ENCODE measurements at places on chromosomes 5 and 9. TPM values are rescaled to one million over a fixed set of nuclear protein-coding genes. Genes with fewer than 3 reads are reported as not detected.

DNA sequence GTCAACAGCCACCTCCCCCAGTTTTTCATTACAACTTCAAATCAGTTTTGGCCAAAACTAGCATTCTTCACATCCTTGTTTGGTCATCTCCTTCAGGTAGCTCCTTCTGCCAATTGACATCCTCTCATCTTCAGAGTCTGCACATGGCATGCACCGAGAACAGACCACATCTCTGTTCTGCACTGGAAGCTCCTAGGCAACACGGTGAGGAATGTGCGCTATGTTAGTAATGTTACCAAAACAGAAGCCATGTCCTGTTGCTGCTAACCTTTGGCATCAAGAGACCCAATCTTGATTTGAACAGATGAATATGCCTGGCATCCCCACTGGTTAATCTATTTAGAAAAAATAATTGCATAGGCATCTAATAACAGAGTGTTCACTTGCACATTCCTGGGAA is 5.1 kb upstream of the HK3 start:
- H3K4me3 ChIP-seq: no peak overlapping the region
- DNase-seq: no peak
- no peaks in the 10 kb centered on the region for H3K4me1 ChIP-seq
- no peaks in the 10 kb centered on the region for H3K27me3 ChIP-seq
- no peak overlapping the region for H3K27ac ChIP-seq
- peaks cover 71% of the 10 kb centered on the region for H3K36me3 ChIP-seq

RNF44 gene
- 40.3 TPM for total RNA-seq

GRCh38 chr5:116291271-116291670 is 206.4 kb downstream of the COMMD10 start:
- H3K27ac ChIP-seq: no peak overlapping the region
- H3K4me1 ChIP-seq: no peaks in the 10 kb centered on the region
- peaks cover 8% of the 10 kb centered on the region for H3K36me3 ChIP-seq
- no peak for DNase-seq
- no peaks in the 10 kb centered on the region for H3K27me3 ChIP-seq

DNA sequence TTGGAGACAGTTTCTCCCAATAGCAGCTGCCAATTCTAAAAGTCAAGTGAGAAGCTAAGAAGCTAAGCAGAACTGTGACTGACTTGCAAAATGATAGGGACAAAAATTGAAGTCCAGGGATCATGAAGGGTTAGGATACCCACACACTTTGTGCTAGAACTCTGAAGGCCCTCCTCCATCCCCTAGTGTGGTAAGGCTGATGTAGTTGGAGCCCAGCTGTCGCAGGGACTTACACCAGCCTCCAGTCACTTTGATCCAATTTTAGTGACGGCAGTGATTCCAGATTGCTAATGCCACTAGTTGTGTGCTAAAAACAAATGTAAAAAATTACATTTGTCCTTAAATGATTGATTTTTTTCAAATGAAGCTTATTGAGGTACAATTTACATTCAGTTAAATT is 742.7 kb upstream of the ZNF608 start:
- no peak overlapping the region for H3K27ac ChIP-seq
- no peak overlapping the region for H3K4me3 ChIP-seq
- DNase-seq: no peak
- peaks cover 8% of the 10 kb centered on the region for H3K4me1 ChIP-seq
- H3K27me3 ChIP-seq: no peaks in the 10 kb centered on the region

DNA sequence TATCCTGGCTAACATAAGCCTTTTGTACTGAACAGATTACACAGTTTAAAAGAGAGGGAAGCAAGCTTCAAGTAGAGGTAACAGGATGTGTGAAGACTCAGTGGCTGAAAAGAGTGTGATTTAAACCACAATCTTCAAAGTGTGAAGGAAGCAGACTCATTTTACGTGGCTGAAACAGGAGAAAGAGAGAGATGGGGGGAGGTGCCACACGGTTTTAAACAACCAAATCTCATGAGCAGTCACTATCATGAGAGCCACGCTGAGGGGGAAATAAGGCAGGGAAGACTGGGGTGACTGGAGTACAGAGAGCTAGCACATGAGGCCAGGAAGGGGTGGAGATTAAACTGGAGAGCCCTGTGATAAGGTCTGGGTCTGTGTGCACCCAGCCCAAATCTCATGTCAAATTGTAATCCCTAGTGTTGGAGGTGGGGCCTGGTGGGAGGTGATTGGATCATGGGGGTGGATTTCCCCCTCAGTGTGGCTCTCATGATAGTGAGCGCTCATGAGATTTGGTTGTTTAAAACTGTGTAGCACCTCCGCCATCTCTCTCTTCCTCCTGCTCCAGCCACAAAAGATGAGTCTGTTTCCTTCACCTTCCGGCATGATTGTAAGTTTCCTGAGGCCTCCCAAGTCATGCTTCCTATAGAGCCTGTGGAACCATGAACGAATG is 318.6 kb upstream of the CD180 start:
- no peak overlapping the region for H3K4me3 ChIP-seq
- no peaks in the 10 kb centered on the region for H3K4me1 ChIP-seq
- no peaks in the 10 kb centered on the region for H3K27me3 ChIP-seq
- no peaks in the 10 kb centered on the region for H3K36me3 ChIP-seq
- DNase-seq: no peak
- H3K27ac ChIP-seq: no peak overlapping the region

DNA sequence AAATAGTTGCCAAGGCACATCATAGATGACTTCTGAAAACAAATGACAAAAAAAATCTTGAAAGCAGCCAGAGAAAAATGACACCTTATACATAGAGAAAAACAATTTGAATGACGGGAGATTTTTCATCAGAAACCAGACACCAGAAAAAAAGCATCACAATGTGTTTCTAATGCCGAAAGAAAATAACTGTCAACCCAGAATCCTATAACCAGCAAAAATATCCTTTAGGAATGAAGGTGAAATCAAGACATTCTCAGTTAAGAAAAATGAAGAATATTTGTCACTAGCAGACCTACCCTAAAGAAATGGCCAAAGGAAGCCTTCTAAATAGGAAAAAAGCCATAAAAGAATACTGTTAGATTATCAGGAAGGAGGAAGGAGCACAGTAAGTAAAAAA is 54.0 kb downstream of the SPTLC1 start:
- no peak for DNase-seq
- no peak overlapping the region for H3K27ac ChIP-seq
- peaks cover 81% of the 10 kb centered on the region for H3K36me3 ChIP-seq
- H3K27me3 ChIP-seq: no peaks in the 10 kb centered on the region
- no peak overlapping the region for H3K4me3 ChIP-seq

SLC34A1 gene
- not detected for total RNA-seq

PTPN3 gene
- total RNA-seq: 4.7 TPM

MTAP gene
- 1.2 TPM for total RNA-seq

PCDHA1 gene
- not detected for total RNA-seq

- no peaks in the 10 kb centered on the region for H3K4me1 ChIP-seq
- no peak for DNase-seq
- no peaks in the 10 kb centered on the region for H3K27me3 ChIP-seq
- no peak overlapping the region for H3K4me3 ChIP-seq
- no peak overlapping the region for H3K27ac ChIP-seq
- H3K36me3 ChIP-seq: no peaks in the 10 kb centered on the region
Measured at GRCh38 chr5:171367424-171368370, 20.0 kb upstream of the NPM1 start.

LRRTM2 gene
- not detected for total RNA-seq

DNA sequence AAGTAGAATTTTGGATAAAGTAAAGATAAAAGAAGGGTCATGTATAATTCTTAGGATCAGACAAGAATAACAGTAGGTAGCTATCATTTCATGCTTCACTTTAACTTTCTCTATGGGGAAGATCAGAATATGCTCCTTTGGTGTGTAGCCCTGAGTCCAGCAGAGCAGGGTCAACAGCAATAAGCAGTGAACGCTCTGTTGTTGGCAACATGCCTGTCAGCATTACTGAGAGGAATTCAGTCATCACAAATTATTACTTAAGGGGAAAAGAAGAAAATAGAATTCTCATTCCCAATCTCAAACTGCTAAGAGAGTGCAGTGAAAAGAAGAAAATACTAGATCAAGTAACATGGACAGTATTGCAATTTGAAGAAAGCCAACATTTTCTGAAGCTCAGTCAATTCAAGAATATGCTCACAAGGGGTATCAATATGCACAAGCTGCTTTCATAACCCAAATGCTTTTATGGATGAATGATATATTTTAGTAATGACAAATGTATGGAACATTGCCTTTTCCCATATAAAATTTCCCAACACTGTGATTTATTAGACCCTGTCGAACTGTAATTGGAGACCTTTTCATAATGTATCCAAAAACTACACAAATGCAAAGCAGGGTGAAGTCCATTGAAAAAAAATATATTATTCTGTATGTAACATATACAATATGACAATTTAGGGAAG is 1359.4 kb downstream of the EFNA5 start:
- no peak overlapping the region for H3K27ac ChIP-seq
- H3K27me3 ChIP-seq: no peaks in the 10 kb centered on the region
- no peaks in the 10 kb centered on the region for H3K36me3 ChIP-seq

- H3K36me3 ChIP-seq: no peaks in the 10 kb centered on the region
- no peak for DNase-seq
- no peaks in the 10 kb centered on the region for H3K4me1 ChIP-seq
- H3K27me3 ChIP-seq: no peaks in the 10 kb centered on the region
- H3K27ac ChIP-seq: no peak overlapping the region
Measured at GRCh38 chr9:3337515-3338225, 188.1 kb downstream of the RFX3 start.

DNA sequence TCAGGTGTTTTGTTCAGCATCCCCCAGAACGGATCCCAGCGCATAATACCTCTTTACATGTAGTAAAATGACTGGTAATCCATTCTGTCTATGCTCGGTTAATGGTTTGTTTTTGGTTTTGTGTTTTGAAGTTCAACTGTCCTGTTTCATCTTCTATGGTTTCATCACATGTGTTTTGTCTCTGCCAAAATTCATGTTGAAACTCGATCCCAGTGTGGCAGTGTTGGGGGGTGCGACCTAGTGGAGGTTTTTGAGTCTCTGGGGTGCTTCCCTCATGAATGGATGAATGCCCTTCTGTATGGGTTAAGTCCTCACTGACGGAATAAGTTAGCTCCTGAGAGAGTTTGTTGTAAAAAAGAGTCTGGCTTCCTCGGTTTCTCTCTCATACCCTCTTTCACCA is 317.4 kb downstream of the KDM4C start:
- no peak overlapping the region for H3K4me3 ChIP-seq
- H3K27me3 ChIP-seq: no peaks in the 10 kb centered on the region
- H3K27ac ChIP-seq: no peak overlapping the region
- DNase-seq: no peak
- peaks cover 36% of the 10 kb centered on the region for H3K36me3 ChIP-seq
- H3K4me1 ChIP-seq: no peaks in the 10 kb centered on the region

LCN15 gene
- total RNA-seq: not detected

DMGDH gene
- not detected for total RNA-seq

DNA sequence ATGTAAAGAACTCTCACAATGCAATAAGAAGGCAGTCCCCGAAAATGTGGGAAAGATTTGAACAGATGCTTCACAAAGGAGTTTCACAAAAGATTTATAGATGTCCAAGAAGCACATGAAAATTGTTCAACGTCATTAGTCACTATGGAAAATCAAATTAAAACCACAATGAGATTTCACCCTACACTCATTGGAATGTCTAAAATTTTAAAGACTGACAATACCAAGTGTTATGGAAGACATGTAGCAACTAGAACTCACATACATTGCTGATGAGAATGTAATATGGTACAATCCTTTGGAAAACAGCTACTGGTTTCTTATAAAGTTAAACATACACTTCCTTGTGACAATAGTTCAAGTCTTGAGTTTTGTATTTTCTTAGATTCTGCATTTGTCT is 11.0 kb upstream of the RECK start:
- H3K36me3 ChIP-seq: no peaks in the 10 kb centered on the region
- H3K4me1 ChIP-seq: no peaks in the 10 kb centered on the region
- no peaks in the 10 kb centered on the region for H3K27me3 ChIP-seq
- no peak for DNase-seq

- no peaks in the 10 kb centered on the region for H3K36me3 ChIP-seq
- peak; percentile 74 for DNase-seq
- H3K4me1 ChIP-seq: no peaks in the 10 kb centered on the region
- H3K4me3 ChIP-seq: no peak overlapping the region
- no peaks in the 10 kb centered on the region for H3K27me3 ChIP-seq
Measured at GRCh38 chr9:91495450-91495849, 71.8 kb upstream of the NFIL3 start.

GRCh38 chr5:155290937-155291336 is 277.4 kb downstream of the KIF4B start:
- H3K36me3 ChIP-seq: no peaks in the 10 kb centered on the region
- no peaks in the 10 kb centered on the region for H3K27me3 ChIP-seq
- no peak overlapping the region for H3K27ac ChIP-seq
- no peak for DNase-seq
- H3K4me3 ChIP-seq: no peak overlapping the region

RNF14 gene
- 30.4 TPM for total RNA-seq

DNA sequence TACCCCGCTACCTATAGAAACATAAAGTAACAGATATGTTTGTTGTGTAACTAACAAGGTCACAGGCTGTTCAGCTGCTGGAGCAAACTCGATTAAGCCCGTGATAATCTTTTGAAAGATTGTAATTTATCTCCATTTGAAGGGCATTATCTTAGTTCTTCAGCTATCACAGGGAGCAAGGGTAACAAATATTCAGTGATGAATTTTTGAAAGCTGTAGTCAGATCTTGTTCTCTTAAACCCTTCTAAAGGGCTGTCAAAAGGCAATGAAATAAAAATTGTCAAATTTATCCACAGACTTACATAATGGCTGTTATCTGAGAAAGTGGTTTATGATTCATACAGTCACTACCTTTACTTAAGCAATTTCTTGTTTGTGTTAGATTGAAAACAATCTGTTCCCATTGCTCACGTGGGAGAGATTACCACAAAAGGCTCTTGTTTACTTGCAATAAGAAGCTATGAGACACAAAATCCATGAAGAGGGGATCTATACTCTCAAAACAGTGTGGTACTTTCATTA is 78.3 kb upstream of the ZNF608 start:
- peak overlapping the region; percentile 38 for H3K27ac ChIP-seq
- H3K4me1 ChIP-seq: peaks cover 30% of the 10 kb centered on the region
- no peaks in the 10 kb centered on the region for H3K27me3 ChIP-seq
- H3K36me3 ChIP-seq: no peaks in the 10 kb centered on the region

DNA sequence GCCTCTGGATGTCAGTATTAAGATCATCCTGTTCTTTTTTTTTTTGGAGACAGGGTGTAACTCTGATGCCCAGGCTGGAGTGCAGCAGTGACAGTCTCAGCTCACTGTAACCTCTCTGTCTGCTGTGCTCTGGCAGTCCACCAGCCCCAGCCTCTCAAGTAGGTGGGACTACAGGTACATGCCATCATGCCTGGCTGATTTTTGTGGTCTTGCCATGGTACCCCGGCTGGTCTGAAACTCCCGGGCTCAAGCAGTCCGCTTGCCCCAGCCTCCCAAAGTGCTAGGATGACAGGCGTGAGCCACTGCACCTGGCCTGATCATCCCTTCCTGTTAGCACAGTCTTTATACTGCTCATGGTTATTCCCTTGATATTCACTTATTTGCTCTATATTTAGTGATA is 3.5 kb downstream of the KDM4C start:
- DNase-seq: no peak
- no peaks in the 10 kb centered on the region for H3K27me3 ChIP-seq
- H3K4me3 ChIP-seq: no peak overlapping the region
- H3K27ac ChIP-seq: no peak overlapping the region
- peaks cover 61% of the 10 kb centered on the region for H3K4me1 ChIP-seq

GRCh38 chr9:93108291-93109041 is 12.4 kb downstream of the CARD19 start:
- no peaks in the 10 kb centered on the region for H3K27me3 ChIP-seq
- H3K27ac ChIP-seq: no peak overlapping the region
- no peak overlapping the region for H3K4me3 ChIP-seq
- peaks cover 19% of the 10 kb centered on the region for H3K4me1 ChIP-seq

- no peaks in the 10 kb centered on the region for H3K27me3 ChIP-seq
- no peak overlapping the region for H3K27ac ChIP-seq
- peaks cover 17% of the 10 kb centered on the region for H3K4me1 ChIP-seq
- H3K4me3 ChIP-seq: no peak overlapping the region
- H3K36me3 ChIP-seq: no peaks in the 10 kb centered on the region
Measured at GRCh38 chr5:56350597-56351170, 117.6 kb upstream of the ANKRD55 start.

ARSI gene
- not detected for total RNA-seq

Data from stomach (tissue), 19 donors.